Stimulated activated CD4-positive, alpha-beta T cell treated with anti-CD3 and anti-CD28 coated beads, TNF-alpha, amount 100 ng/mL, for 4 hours (primary cell): ENCODE measurements at places on chromosomes 16 and 17.

DNA sequence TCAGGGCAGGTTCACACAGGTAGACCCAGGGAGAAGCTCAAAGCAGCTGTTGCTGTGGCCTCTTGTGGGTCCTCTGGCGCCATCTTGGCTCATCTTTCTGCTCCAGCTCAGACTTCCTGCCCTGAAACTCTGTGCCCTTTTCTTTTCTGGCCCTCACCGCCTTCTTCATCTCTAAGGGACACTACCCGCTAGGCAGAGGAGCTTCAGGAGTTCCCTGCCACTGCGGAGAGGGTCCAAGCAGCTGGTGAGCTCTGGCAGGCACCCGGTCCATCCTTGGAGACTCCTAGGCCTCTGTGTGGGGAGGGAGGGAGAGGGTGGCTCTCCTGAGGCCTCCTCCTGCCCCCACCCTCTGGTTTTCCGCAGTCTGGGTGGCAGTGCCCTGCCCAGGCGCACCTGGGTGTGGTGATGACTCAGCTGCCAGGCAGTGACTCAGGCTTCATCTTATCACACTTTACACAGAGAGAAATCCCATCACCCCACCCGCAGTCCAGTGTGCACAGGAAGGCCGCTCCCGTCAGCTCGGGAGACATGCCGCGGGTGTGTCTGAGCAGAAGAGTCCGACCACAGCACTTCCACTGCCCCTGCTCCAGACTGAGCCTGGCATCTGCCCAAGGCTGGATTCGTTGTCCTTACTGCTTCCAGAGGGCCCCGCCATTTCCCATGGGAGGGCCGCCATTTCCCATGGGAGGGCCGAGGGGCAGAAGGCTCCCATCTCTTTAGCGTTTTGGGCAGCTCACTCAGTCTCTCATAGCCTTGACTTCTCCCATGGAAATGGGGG, 7.3 kb downstream of the NT5C start:
- DNase-seq, result peak; percentile 51

DNA sequence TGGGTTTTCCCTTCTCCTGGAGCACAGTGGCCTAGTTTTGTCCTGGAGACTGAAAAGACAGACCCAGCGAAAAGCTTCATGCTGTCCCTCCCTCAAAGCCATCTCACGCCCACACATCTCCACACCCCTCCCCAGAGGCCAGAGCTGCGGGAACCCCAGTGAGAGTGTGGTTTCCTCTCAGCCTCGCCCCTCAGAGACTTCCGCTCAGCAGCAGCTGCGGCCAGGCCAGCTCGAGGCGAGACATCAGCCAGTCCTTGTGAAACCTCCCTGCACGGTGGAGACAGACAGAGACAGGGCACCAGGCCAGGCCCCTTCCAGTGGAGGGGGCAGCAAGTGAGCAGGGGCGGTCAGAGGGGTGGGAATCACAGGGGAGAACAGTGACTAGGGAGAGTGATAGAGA, 77.0 kb upstream of the TNRC6C start:
- DNase-seq, result peak; percentile 31

GRCh38 chr17:15660077-15660476, 24.0 kb downstream of the TRIM16 start:
- DNase-seq, result no peak

- peak; percentile 26 for DNase-seq
Observed at GRCh38 chr16:67430977-67431774, at the start of gene HSD11B2. Gene HSD11B2, plus strand, starts transcription at chr16:67431121. Its CDS starts 128 bp downstream, at chr16:67431249.

- DNase-seq, result no peak
Observed at GRCh38 chr16:1945559-1946391, 2.8 kb upstream of the MSRB1 start.

DNA sequence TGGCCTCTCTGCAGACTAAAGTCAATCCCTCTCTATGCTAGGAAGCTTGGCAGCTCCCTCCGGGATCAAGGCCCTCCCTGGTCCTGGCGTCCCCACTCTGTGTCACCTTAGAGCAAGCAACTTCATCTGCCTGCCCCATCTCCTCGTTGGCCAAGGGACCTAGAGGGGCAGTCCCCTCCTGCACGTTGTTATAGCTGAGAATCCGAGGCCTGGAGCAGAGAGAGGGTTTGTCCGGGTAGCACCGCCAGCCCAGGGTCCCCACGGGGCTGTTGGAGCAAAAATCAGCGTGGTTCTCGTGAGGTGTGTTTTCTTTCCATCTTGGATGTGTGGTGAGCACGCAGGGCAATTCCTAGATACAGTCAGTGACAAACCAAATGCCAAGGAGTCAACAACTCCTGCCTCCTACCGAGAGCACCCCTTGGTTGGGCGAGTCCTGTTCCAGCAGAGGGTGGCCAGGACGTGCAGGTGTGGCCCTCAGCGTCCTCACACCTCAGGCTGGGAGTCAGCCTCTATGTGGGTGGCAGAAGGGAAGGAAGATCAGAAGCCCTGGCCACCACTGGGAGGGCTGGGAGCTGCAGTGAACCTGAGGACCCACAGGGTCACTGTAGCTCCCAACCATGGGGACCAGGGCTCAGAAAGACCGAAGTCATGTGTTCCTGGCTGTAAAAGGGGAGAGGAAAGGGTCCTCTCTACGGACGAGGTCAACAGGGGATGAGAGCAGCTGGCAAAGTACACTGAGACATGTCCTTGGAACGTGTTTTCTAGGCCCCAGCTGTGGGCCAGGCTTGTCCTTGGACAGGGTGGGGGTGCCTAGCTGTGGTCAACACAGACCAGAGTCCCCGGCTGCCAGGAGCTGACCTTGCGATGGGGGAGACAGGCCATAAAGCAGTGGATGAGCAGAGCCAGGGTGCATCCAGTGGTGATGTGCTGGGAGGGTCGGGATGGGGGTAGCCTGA, 85.6 kb upstream of the CIBAR2 start:
- no peak for DNase-seq

DNA sequence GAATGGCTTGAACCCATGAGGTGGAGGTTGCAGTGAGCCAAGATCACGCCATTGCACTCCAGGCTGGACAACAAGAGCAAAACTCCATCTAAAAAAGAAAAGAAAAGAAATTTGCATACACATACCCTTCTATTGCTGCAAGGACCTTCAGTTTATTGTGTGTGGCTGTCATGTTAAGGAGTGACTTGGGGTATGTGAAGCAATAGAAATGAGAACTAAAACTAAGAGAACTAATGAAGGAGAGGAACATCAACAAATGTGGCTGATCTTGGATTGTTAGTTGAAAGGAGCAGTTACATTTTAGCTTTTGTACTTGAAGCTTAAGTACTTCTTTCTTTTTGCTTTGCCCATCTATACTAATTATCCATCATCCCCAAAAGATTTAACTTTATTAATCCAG, 12.7 kb upstream of the NSRP1 start:
- no peak for DNase-seq

- no peak for DNase-seq
Observed at GRCh38 chr17:75115555-75115954, 5.8 kb downstream of the ARMC7 start.

- DNase-seq, result no peak
Observed at GRCh38 chr17:81537856-81538555, 9.8 kb downstream of the FSCN2 start.

- DNase-seq, result peak; percentile 51
Observed at GRCh38 chr17:44219616-44220212, at the start of gene UBTF. Gene UBTF, minus strand, starts transcription at chr17:44219675. Its CDS starts 1,446 bp downstream, at chr17:44218229.

DNA sequence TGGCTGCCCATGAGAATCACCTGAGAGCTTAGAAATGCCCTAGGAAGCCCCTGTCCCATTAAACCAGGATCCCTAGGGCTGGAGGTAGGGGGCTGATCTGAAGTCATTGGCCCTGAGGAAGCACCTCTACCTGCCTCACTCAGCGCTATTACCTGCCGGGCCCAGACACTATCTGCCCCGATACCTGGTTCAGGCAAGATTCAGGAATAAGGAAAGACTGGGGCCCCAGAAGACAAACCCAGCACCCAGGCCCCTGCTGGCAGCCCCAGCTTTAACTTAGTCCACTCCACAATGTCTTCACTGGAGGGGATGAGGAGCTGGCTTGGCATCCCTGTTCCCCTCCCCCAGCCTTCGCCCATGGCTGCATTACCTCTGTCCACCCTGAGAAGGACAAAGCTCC, 126.3 kb downstream of the GAS7 start:
- no peak for DNase-seq

DNA sequence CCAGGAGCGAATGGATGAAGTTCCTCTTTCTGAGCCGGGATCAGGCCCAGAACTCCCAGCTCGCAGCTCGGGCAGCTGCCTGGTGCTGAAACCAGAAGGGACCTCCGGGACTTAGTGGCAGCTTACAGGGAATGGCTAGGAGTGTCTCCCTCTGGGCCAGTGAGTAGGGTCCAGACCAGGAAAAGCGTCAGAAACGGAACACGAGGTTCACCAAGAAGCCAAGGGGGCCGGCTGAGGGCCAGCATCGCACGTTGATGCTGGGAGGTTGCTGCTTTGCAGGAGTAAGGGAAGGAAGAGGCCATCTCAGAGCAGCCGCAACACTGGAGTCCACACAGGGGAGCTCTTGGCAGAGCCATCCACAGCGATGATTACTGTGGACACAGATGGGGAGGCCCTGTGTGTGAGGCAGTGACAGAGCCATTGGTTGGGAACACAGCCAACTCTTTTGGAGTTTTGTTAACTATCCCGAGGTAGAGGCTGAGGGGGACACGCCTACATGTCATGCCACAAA, 74.0 kb upstream of the CREBBP start:
- DNase-seq, result no peak

DNA sequence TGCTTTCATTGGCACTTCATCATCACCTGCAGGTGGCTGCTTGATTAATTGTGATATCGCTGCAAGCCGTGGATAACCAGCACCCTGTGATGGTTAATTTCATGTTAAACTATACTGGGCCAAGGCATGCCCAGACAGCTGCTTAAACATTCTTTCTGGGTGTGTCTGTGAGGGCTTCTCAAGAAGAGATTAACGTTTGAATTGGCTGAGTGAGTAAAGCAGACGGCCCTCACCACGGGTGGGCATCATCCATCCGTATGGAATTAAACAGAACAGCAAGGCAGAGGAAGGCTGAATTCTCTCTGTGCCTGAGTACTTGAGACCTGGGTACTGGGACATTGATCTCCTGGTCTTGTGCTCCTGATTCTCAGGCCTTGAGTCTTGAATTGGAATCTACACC, 7.1 kb upstream of the ZNF213 start:
- no peak for DNase-seq

DNA sequence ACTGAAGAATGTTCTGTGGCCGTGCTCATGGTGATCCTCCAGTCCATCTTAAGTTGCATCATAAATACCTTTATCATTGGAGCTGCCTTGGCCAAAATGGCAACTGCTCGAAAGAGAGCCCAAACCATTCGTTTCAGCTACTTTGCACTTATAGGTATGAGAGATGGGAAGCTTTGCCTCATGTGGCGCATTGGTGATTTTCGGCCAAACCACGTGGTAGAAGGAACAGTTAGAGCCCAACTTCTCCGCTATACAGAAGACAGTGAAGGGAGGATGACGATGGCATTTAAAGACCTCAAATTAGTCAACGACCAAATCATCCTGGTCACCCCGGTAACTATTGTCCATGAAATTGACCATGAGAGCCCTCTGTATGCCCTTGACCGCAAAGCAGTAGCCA, 36.8 kb upstream of the KCNJ2 start:
- DNase-seq, result no peak

DNA sequence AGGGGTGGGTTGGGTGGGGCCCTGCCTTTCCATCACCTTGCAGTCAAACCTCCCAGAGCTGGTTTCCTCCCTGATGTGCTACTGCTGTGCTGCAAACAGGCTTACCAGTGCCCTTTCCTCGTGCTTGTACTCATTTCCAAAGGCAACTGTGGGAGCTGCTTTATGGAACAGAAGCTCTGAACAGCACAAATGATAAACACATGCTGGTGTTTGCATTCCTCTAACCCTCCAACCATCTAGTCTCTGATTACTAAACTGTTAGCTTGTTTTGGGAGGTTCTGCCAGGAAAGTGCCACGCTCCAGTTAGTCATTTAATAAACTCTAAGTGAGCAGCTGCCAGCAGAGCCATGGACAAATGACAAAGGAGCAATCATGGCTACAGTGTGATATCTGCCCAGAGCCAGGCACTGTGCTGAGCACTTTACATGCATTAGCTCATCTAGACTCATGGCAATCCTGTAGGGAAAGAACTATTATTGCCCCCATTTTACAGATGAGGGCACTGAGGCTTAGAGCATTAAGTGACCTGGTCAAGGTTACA, 110.4 kb downstream of the VAT1L start:
- DNase-seq, result no peak

- DNase-seq, result no peak
Observed at GRCh38 chr17:35315283-35315682, 58.1 kb downstream of the SLFN11 start.

DNA sequence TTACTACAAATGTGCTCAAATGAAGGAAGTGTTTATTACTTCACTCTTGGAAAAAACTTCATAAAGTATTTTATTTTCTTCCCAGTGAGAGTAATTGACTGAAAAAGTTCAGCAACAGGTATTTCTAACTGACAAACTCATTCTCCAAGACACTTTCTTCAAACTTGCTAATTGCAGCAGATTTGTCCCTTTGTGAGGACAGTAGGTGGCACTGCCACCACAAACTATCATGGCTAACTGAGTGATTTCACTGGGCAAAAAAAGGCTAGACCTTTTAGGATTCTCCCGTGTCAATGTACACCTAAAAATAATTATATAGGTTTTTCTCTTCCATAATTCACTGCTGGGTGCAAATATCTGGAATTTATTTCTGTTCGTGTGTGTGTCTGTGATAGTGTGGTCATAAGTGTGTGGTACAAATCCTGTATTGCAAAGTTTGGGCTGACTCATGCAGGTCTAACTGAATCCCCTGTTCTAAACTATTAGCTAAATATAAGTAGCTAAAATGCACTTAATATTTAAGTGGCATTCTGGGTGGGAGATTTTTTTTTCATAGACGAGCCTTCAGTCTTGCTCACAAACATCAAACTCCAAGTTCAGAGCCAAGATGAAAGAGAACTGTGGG, 3.9 kb downstream of the HS3ST3A1 start:
- DNase-seq, result no peak

DNA sequence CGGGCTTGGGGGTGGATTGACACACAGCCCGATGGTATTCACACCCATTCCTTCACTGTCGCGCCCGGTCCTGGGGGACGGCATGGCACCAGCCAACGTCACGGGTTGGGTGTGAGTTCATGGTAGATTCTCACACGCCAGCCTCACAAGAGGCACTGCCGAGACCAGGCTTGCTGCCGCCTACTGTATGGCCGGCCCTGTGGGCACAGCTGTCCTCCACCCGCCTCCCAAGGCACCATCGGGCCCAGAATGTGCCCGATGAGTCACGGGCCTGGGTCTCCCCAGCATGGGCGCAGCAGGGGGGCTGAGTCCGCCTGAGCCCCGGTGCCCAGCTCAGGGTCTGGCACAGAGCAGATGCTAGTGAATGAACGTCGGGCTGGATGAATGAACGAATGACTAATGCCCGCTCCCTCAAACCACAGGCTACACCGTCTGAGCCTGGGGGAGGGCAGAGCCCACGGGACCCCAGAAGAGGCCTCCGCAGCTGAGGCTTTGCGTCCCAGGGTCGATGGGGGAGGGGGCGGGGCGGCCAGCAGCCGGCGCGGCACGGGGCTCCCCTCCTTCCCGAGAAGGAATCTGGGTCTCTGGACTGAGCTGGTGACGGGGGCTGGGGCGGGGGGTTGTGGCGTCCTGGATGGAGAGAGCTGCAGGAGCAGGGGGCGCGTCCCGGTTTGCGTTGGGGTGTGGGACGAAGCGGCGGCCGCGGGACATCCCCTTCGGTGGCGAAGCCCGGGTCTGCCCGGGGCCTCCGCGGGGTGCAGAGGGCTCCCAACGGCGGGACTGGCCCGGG, 829 bp downstream of the PITPNM3 start:
- no peak for DNase-seq
